Fibroblast of lung (primary cell): ENCODE measurements at places on chromosomes 7 and 10.

DNA sequence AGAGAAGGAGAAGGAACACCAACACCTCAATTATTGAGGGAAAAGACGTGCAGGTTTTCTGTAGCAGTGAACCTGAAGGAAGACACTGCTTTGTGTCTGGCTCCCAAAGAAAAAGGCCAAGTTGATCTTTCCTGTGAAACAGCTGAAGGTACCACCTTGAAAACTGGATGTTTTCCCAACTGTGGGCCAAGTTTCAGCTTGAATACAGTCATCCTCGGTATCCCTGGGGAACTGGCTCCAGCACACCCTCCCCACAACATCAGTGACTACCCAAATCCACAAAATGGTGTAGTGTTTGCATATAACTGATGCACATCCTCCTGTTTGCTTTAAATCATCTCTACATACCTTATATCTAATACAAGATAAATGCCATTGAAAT is 297.0 kb upstream of the PITRM1 start:
- H3K36me3 ChIP-seq = no peaks in the 10 kb centered on the region
- H3K4me1 ChIP-seq = peaks cover 28% of the 10 kb centered on the region
- H3K4me3 ChIP-seq = no peak overlapping the region
- H3K27ac ChIP-seq = peak overlapping the region; percentile 96
- DNase-seq = no peak
- H3K27me3 ChIP-seq = no peaks in the 10 kb centered on the region

DNA sequence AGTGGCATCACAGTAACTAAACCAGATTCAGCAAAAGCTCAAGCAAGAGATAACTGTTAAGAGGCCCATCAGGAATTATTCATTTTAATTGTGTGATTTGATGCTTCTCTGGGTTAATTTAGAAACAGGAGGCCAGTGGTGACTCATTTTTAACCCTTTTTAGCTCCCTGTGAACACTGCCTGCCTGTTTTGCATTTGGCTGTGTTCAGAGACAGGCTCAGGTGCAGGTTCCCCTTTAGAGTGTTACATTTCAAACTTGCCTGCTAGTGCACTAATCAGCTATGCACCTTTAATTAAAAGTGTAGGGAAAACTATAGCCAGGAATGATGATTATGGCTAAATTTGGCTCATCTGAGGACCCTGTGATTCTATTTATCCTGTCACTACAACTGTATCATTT is 6.5 kb downstream of the STAMBPL1 start:
- H3K4me3 ChIP-seq = no peak overlapping the region
- no peak overlapping the region for H3K27ac ChIP-seq
- no peak for DNase-seq
- peaks cover 41% of the 10 kb centered on the region for H3K4me1 ChIP-seq

GRCh38 chr10:57627642-57628178 is 640.0 kb downstream of the IPMK start:
- DNase-seq = no peak
- no peaks in the 10 kb centered on the region for H3K27me3 ChIP-seq
- no peaks in the 10 kb centered on the region for H3K36me3 ChIP-seq
- H3K27ac ChIP-seq = no peak overlapping the region

DNA sequence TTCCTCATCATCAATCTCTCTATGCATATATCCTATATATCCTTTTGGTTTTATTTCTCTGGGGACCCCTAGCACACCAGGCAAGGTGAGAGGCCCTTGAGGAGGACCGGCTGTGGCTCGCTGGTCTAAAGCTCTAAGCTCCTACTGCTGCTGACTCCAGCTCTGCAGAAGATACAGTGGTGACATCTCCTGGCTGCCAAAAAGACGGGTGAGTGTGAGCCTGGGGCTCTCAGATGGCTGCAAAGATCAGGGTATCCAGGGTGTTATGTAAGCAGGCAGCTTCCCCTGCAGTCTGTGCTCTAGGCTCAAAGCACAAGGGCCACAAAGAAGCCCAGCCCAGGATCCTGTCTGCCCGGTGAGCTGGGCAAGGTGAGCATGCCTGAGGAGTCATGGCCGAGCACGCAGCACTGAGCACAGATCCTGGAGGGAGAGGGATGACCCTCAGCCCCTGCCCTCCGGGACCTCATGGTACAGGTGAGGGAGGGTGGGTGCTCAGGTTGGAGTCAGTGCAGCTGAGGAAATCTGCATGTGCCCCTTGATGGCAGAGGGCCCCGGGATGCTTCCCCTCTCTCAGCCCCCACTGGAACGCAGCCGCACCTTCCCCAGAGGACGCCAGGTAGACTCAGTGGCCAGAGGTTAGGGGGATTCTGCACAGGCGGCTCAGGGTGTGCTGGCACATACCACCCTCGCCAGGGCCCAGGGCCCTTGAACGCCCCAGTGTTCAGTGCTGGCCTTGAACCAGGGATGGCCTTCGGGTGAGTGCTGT is 95.4 kb upstream of the INSIG1 start:
- no peak overlapping the region for H3K27ac ChIP-seq
- no peak for DNase-seq
- H3K4me1 ChIP-seq = peaks cover 7% of the 10 kb centered on the region
- no peaks in the 10 kb centered on the region for H3K36me3 ChIP-seq

DNA sequence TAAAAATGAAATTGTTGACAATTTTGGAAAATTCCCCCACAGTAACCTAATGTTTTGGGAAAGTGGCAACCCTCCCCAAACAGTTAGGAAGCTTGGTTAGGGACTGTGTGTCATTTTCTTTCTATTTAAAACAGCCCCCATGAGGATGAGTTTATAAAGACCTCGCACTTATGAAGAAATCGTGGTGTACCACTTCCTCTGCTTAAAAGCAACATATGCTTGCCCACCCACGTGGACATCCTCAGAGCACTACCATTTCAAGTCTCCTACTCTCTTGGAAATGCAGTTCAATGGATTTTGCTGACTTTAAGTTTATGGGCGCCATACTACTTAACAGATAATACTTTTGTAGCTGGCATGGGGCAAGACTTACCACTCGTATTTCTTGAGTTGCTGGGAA is 223.8 kb downstream of the DYNC1I1 start:
- H3K27ac ChIP-seq = no peak overlapping the region
- H3K27me3 ChIP-seq = no peaks in the 10 kb centered on the region
- H3K4me3 ChIP-seq = no peak overlapping the region
- DNase-seq = no peak
- no peaks in the 10 kb centered on the region for H3K4me1 ChIP-seq

GRCh38 chr10:21926358-21926925 is 77.1 kb downstream of the DNAJC1 start:
- peaks cover 10% of the 10 kb centered on the region for H3K4me1 ChIP-seq
- no peaks in the 10 kb centered on the region for H3K27me3 ChIP-seq
- no peak overlapping the region for H3K27ac ChIP-seq

- no peak overlapping the region for H3K27ac ChIP-seq
- H3K4me1 ChIP-seq = no peaks in the 10 kb centered on the region
- DNase-seq = no peak
Measured at GRCh38 chr7:155759740-155760430, 52.4 kb downstream of the SHH start.

DNA sequence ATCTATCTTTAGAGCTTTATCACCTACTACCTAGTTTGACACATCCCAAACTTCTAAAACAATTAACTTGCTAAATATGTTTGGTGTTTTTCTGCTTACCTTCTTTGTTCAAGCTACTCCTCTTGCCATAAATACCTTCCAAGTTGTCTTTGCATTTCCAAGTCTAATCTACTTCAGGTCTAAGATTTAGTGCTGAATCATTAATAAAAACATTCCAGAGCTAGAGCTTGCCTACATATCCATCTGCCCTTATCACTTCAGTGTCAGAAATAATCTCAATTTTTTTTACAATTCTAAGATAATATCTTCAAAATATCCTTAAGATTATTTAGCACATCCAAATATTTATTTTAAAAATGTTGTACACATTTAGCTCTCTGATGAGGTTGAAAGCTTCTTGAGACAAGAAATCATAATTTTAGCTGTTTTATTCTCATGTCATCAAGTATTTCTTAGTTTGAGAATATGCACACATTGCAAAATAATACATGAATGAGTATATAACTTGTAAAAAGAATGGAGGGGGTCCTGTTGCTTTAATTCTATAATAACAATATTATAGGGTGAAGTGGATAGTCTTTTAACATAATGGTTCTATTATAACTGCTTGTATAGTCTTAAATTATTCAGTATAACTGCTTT is 466.3 kb downstream of the SEMA3D start:
- no peaks in the 10 kb centered on the region for H3K27me3 ChIP-seq
- peak; percentile 64 for DNase-seq
- no peak overlapping the region for H3K4me3 ChIP-seq
- no peaks in the 10 kb centered on the region for H3K36me3 ChIP-seq

DNA sequence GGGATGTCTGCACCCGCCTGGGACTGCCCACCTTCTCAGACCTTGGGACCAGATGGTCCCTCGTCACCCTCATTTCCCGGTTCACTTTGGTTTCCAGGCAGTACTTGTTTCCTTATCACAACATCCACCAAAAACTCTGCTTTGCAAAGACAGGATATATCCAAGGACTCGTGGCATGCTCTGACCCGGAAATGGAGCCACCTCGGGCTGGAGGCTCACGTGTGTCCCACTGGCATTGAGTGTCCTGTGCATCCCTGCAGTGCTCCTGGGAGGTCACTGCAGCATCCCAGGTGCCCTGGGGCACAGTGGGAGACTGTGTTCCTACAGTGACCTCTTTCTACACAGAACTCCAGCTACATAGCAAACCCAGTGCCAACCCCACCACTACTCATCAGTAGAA is 611.9 kb upstream of the FOXK1 start:
- H3K27ac ChIP-seq = no peak overlapping the region
- H3K36me3 ChIP-seq = no peaks in the 10 kb centered on the region
- H3K4me1 ChIP-seq = no peaks in the 10 kb centered on the region
- H3K4me3 ChIP-seq = no peak overlapping the region
- no peaks in the 10 kb centered on the region for H3K27me3 ChIP-seq
- DNase-seq = no peak

- no peak for DNase-seq
- no peaks in the 10 kb centered on the region for H3K27me3 ChIP-seq
- peaks cover 2% of the 10 kb centered on the region for H3K4me1 ChIP-seq
- no peak overlapping the region for H3K27ac ChIP-seq
Measured at GRCh38 chr7:107023522-107024151, 20.9 kb upstream of the PRKAR2B start.

DNA sequence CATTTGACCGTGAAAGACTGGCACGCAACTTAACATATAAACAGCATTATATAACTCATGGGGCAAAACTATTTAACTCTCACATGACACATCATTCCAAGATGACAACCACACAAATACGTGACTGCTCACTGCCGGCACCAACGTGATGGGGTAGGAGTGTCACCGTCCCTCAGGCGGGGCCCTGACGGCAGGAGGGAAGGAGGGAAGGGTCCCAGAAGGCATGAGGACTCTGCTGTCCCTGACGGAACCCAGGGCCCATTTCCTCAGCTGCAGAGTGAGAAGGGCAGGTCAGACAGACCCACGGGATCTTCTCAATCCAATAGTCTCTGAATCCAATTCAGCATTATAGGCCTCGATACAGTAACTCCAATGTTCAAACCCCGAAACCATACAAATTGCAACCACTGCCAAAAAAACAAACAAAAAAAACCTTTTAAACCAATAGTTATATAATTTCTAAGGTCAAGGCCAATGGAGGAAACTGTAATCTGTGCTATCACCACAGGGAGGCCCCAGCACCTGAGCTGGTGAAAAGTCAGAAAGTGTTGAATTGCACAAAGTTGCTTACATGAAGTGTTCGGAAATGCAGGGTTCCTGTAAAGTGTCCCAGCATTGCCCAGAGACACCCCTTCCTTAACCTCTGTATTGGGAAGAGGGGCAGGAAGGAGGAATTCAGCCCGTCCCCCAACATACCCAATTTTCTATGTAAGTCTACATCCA is 137.4 kb downstream of the TNS3 start:
- H3K36me3 ChIP-seq = peaks cover 12% of the 10 kb centered on the region
- H3K4me1 ChIP-seq = peaks cover 18% of the 10 kb centered on the region
- DNase-seq = peak; percentile 39
- no peak overlapping the region for H3K27ac ChIP-seq
- H3K4me3 ChIP-seq = no peak overlapping the region

GRCh38 chr7:136033413-136034031 is 56.4 kb upstream of the MTPN start:
- no peaks in the 10 kb centered on the region for H3K27me3 ChIP-seq
- no peaks in the 10 kb centered on the region for H3K4me1 ChIP-seq
- no peak for DNase-seq
- H3K36me3 ChIP-seq = no peaks in the 10 kb centered on the region
- H3K4me3 ChIP-seq = no peak overlapping the region

DNA sequence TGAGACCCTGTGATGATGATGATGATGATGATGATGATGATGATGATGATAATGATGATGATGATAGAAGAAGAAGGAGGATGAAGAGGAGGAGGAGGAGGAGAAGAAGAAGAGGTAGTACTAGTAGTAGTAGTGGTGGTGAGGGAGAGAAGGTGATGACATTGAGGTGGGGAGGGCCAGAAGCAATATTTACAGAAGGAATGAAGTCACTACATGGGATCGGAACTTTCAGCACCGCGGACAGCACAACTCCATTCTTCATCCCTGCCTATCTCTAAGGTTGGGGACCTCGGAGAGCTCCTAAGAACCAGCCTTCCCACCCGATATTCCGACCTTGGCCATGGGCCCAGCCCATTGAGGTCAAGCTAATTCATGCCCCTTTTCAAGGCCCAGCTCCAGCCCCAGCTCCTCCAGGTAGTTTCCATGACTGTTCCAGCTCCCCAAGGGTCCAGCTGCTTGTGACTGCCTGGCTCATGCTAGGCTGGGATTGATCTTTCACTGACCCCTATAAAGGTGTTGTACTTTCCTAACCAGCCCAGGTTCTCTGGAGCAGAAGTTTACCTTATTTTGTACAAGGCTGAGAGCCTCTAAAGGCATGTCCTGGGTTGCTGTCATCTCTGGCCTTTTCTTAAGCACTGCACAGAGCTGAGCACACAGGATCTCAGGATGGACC is 10.3 kb downstream of the CRHR2 start:
- H3K36me3 ChIP-seq = no peaks in the 10 kb centered on the region
- H3K27me3 ChIP-seq = peaks cover 12% of the 10 kb centered on the region
- peak; percentile 75 for DNase-seq

- H3K4me3 ChIP-seq = no peak overlapping the region
- DNase-seq = no peak
- H3K4me1 ChIP-seq = no peaks in the 10 kb centered on the region
- no peaks in the 10 kb centered on the region for H3K36me3 ChIP-seq
Measured at GRCh38 chr10:132163278-132163765, 23.4 kb upstream of the DPYSL4 start.

- no peak overlapping the region for H3K27ac ChIP-seq
- H3K4me1 ChIP-seq = no peaks in the 10 kb centered on the region
- no peak overlapping the region for H3K4me3 ChIP-seq
- peaks cover 4% of the 10 kb centered on the region for H3K27me3 ChIP-seq
Measured at GRCh38 chr7:141003172-141004065, 11.3 kb downstream of the MRPS33 start.
